Thoracic aorta (tissue), 2 donors: ENCODE measurements at places on chromosomes 2 and 18. TPM values are rescaled to one million over a fixed set of nuclear protein-coding genes. Genes with fewer than 3 reads are reported as not detected.
A peak's percentile ranks its signal among the peaks of the same experiment; 100 is the strongest.

- H3K27ac ChIP-seq: no peak overlapping the region
- DNase-seq: no peak
- H3K4me3 ChIP-seq: no peak overlapping the region
- no peaks in the 10 kb centered on the region for H3K4me1 ChIP-seq
These were observed 15.1 kb downstream of the ACTG2 start for GRCh38 chr2:73907840-73908452.

- H3K4me3 ChIP-seq: no peak overlapping the region
- no peaks in the 10 kb centered on the region for H3K36me3 ChIP-seq
- H3K27ac ChIP-seq: no peak overlapping the region
These were observed 90.7 kb upstream of the GCFC2 start for GRCh38 chr2:75801234-75801982.

DNA sequence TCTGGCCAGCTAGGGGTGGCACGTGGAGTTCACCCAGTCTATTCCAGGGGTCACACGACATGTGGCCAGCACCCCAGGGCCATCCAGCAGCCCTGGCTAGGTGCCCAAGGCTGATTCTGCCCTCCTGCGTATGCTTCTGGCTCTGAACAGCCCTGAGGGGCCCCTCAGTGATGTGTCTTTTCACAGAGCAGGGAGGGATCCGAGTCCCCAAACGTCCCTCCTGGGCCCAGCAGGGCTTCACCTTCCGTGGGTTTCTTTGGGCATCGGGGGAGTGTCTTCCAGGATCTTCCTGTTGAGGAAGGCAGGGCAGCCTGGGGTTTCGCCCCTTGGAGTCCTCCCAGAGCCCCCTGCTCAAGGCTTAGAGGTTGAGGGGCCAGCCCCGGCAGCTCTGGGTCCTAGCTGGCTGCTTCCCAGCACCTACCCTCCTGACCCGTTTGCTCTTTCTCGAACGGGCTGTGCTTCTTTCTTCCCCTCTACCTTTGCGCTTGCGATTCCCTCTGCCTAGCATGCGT is 165.9 kb downstream of the DYSF start:
- H3K27ac ChIP-seq: peak overlapping the region; percentile 71
- H3K4me3 ChIP-seq: no peak overlapping the region
- peaks cover 34% of the 10 kb centered on the region for H3K4me1 ChIP-seq

DNA sequence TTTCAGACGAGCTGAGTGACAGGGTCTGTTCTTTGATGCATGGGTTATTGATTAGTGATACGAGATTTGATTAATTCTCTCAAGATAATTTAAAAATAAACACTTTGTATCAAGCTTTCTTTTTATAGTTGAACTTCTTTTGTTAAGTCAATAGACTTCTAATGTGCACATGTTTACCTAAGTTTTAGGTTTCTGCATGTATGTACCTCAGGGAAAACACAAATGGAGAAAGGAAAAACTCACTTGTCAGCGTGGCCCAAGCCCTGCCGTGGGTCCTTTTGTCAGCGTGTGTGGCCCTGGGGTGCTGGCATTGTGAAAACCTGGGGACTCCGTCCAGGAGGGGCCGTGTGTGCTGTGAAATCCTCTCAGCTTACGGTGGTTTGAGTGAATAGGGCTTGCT is 153.7 kb downstream of the SNTG2 start:
- no peak overlapping the region for H3K27ac ChIP-seq
- H3K36me3 ChIP-seq: no peaks in the 10 kb centered on the region
- no peaks in the 10 kb centered on the region for H3K27me3 ChIP-seq
- H3K4me3 ChIP-seq: no peak overlapping the region

INO80C gene
- total RNA-seq: 3.0 TPM
